ENCODE measurements at places on chromosomes 1 and 21.

- no peak for DNase-seq
Measured at GRCh38 chr1:156806512-156807440, 9.9 kb downstream of the SH2D2A start.

- DNase-seq = peak; percentile 9
Measured at GRCh38 chr21:43827015-43827611, 37.7 kb downstream of the RRP1 start.

- DNase-seq = no peak
Measured at GRCh38 chr1:112507921-112508277, 866 bp upstream of the WNT2B start.

- DNase-seq = no peak
Measured at GRCh38 chr1:116508984-116509980, 61.5 kb downstream of the CD58 start.

DNA sequence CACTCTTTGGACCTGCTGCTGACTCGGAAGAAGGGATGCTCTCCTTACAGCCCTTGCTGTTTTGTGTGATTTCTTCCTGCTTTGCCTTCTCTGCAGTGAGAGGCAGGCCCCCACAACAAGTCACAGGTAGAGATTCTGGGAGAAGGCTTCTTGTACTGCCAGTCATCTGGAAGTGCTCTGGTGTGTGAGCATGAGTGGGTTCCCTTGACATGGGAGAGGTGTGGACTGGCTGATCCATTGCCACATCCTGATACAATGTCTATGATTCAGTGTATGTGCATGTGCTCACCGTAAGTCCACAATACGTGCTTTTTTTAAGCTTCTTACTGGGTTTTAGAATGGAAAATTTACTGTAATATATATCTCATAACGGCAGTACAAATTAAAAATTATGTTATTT, 46.0 kb upstream of the PLA2G4A start:
- DNase-seq = peak; percentile 54

DNA sequence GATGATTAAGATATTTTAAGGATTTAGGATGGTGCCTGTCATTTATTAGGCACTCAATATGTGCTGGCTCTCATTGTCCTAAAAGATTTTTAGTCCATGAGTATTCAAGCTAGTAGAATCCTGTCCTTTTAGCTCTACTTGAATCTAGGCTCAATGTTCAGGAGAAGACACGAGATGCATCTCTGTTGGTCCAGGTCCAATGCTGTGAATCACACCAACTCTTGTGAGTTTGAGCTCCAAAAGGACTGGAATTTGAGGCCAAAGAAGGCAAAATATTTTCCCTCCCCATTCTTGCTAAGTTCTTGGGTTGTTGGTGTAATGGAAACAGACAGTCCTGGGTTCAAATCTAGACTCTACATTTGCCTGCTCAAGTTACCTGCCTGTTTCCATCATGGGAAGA, 1.4 kb upstream of the PODN start:
- no peak for DNase-seq

- DNase-seq = no peak
Measured at GRCh38 chr1:118627435-118627834, 360.7 kb downstream of the TBX15 start.

All from non-pigmented ciliary epithelial cell (primary cell).